ENCODE measurements at places on chromosomes 7 and 10.

- DNase-seq: no peak
These were observed 12.8 kb downstream of the MDFIC start for GRCh38 chr7:114934713-114935112.

DNA sequence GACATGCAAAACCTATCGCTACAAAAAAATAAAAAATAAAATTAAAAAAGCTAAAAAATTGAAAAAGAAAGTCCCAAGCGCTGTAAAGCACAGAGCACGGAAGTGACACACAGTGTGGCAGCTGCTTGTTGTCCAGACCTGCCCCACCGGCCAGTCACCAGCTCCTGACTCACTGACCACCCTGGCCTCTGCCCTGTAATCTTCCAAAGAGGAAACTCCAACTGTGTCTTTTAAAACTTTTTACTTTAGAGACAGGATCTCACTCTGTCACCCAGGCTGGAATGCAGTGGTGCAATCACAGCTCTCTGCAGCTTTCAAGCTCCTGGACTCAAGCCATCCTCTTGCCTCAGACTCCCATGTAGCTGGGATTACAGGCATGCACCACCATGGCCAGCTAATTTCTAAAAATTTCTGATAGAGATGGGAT, 23.6 kb downstream of the GNA12 start:
- no peak for DNase-seq

- no peak for DNase-seq
These were observed at the start of gene CYTH3 for GRCh38 chr7:6272481-6273323. Gene CYTH3, minus strand, starts transcription at chr7:6272624. Its CDS starts 117 bp downstream, at chr7:6272507.

- DNase-seq: no peak
These were observed 24.8 kb downstream of the PLXNA4 start for GRCh38 chr7:132551439-132551838.

DNA sequence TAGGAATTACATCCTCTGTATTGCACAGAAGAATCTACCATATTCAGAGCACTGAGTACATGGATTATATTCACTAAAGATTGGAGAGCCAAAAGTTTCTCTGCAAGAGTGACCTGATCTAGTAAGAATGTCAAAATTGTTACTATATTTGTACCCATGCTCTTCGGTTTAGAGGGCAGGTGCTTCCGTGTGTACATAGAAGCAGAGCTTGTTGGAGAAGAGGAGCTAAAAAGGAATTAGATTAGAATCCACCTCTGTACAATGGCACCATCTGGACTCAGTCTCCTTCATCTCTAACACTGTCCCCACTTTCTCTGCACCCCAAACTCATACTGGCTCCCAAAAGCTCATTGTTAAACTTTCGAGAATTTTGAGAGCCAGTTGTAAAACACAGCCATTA, 8.3 kb downstream of the CALD1 start:
- DNase-seq: no peak

GRCh38 chr10:11046776-11047160, 29.1 kb downstream of the CELF2 start:
- no peak for DNase-seq

- no peak for DNase-seq
These were observed 24.2 kb downstream of the PWWP2B start for GRCh38 chr10:132420981-132421846.

- no peak for DNase-seq
These were observed 464.4 kb downstream of the PTPRN2 start for GRCh38 chr7:158123214-158123613.

DNA sequence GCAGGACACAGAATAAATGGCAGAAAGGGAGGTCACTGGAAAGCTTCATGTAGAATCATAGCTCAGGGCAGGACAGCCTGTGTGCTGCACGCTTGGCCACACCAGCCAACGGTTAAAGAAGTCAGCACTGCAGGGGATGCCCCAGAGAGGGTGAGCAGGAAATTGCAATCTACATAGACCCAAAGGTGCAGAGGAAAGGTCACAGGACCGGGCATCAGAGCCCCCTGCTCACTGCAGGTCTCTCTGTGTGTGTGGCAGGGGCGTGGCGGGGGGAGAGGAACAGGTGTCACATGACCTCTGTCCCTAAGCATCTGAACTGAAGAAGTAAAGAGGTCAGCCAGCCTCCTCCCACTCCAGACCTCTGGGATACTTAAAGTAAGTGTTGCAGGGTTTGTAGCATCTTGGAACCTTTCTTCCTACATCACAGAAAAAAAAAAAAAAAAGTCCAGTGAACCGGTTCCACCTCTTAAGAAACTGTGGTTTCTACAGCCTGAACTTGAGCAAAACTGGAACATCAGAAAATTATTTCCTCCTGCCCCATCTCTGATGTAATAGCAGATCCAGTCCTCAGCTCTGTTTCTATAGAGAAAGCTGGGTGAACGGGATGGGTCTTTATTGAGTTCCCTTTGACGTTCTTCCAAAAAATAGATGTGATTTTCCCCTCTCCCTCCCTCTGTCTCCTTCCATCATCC, 64.3 kb downstream of the RGS10 start:
- DNase-seq: no peak

- DNase-seq: peak; percentile 67
These were observed 195.4 kb downstream of the SKIDA1 start for GRCh38 chr10:21329995-21330627.

GRCh38 chr10:115051216-115051615, 41.9 kb upstream of the ATRNL1 start:
- no peak for DNase-seq

DNA sequence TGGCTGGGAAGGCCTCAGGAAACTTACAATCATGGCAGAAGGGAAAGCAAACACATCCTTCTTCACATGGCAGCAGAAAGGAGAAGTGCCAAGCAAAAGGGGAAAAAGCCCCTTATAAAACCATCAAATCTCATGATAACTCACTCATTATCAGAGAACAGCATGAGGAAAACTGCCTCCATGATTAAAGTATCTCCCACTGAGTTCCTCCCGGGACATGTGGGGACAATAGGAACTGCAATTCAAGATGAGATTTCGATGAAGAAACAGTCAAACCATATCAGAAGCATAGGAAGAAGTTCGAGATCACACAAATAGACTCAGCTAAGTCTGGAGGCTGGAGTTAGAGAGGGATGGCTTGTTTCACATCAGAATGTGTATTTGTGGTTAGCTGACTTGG, 869.4 kb upstream of the PHF14 start:
- no peak for DNase-seq

- DNase-seq: no peak
These were observed 894 bp upstream of the ZSCAN21 start for GRCh38 chr7:100048680-100049079.

DNA sequence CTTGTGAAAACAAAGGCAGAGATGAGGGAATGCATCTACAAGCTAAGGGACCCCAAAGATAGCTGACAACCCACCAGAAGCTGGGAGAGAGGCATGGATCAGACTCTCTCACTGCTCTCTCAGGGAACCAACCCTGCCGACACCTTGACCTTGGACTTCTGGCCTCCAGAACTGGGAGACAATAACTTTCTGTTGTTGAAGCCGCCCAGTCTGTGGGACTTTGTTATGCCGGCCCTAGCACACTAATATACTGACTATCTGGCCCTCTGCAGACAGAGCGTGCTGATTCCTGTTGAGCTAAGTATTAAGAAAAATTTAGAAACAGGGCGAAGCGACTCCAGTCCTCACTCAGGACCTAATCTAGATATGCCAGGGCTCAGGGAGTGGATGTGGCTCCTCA, 144.3 kb upstream of the TCF7L2 start:
- no peak for DNase-seq

DNA sequence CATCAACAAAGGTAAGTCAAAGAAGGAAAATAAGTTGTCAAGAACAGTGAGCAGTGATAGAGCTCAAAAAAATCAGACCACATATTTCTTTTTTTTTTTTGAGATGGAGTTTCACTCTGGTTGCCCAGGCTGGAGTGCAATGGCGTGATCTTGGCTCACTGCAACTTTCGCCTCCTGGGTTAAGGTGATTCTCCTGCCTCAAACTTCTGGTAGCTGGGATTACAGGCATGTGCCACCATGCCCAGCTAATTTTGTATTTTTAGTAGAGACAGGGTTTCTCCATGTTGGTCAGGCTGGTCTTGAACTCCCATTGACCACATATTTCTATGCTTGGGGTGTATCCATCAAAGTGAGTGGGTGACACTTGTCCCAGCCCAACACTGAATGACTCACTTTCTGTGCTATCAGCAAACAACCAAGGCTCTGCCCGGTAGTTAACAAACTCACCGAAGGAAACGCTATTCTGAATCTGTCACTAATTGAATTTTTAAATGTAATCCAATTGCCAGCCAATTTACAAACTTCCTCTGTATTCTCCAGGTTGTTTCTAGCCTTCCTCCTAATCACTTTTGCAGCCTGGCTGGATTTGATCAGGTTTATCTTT, 19.6 kb upstream of the SMNDC1 start:
- no peak for DNase-seq

GRCh38 chr7:98594787-98595186, 22.3 kb upstream of the NPTX2 start:
- no peak for DNase-seq
